ENCODE measurements at places on chromosomes 3 and 15.

DNA sequence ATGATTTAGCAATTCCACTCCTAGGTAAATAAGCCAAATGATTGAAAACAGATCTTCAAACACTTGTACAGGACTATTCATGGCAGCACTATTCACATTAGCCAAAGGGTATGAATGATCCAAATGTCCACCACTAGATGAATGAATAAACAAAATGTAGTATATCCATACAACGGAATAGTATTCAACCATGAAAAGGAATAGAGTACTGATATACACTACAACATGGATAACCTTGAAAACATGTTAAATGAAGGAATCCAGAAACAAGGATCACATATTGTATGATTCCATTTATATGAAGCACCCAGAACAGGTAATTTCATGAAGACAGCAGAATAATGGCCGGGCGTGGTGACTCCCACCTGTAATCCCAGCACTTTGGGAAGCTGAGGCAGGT, 78.2 kb upstream of the IGF1R start:
- no peak for DNase-seq

- no peak for DNase-seq
These were observed 199.6 kb downstream of the SHOX2 start for GRCh38 chr3:157906627-157907026.

DNA sequence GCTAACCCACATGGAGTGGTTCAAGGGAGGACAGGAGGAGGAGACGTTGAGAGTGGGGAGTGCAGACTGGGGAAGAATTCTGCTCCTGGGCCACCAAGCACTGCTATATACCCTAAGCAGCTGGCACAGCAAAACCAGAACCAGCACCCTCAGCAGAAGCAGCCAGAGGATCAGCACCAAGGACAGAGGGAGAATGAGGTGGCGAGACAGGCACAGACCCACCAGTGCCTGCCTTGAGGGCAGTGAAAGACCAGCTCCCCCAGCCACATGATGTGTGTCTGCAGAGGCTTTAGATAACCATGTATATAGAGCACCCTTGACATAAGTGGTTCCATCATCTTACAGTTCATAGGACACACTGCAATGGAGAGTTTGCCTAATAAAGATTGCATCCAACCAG, 319.0 kb downstream of the GABRB3 start:
- DNase-seq: no peak

DNA sequence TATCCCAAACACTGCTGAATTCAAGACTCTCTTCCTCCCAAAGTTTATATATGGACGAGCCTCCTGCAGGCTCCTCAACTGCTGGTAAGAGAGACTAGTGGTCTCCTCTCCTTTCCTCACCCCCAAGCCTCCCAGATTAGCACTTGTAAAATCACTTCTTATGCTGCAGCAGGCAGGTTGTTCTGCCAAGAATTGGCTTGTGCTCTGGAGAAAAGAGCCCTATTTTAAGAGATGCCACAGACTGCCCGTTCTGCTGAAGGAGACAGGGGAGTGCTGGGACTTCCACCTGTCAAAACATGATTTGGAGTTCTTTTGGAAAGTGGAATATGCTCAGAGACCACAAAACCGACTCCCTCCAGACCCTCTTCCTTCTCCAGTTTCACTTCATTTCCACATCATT, 230.9 kb upstream of the EIF1B start:
- no peak for DNase-seq

GRCh38 chr15:67157521-67158252, 92.3 kb downstream of the SMAD3 start:
- DNase-seq: no peak

- DNase-seq: no peak
These were observed 37.9 kb downstream of the PPCDC start for GRCh38 chr15:75061272-75061671.

DNA sequence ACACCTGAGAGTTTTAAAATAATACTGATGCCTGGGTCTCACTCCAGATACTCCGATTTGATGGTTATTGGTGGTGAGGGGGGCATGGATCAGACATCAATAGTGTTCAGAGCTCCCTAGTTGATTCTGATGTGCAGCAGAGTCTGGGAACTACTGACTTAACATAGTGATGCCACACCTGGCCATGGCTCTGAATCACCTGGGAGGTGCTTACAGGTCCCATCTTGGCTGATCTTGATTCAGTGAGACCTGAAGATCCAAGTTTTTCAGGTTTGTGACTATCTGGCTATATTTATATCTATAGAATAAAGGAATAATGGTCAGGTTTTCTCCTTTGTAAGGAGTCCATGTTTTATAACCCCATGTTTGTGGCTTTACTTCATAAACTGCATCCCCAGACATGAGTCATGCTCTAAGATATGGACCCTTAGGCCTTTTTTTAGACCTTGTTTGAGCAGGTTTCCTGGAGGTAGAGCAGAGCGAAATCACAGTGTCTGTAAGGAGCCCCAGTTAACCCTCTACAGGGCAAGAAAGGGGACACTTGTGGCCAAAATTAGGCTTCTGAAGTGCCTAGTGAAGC, 101.4 kb downstream of the LARS2 start:
- no peak for DNase-seq

GRCh38 chr3:150275941-150276340, 132.2 kb upstream of the TSC22D2 start:
- DNase-seq: no peak

DNA sequence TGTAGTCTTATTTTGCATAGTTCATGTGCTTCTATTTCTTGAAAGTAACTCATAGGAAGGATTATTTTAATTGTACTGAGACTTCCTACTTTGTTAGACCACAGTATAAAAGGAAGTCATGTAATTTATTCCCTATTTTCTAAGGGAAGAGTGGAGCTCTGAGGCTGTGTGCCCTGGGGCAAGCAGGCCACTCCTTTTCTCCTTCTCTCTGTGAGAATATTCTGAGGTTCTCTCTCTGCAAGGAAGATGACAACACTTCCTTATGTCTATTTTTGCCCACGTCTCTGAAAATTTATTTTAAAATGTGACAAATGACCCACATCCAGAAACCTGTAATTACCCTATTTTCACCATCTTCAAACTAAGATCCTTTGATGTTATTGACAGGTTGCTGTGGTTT, 11.0 kb downstream of the KCTD6 start:
- no peak for DNase-seq

DNA sequence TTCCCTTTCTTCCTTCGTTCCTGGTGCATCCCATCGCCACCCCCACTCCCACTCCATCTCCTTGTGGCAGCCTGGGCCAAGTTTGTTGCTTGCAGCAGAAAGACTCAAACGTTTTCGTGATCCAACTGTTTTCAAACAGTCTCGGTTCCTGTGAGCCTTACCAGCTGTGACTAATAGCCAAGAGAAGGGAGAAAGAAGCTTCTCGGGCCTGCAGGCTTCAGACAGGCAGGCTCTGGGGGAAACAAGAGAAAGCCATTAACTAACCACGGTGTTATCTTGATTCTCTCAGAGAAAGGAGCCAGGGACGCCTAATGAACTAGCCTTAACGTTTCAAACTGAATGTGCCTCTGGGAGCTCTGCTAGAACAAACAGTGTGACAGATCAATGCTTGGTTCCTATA, 742.0 kb downstream of the NR2F2 start:
- DNase-seq: no peak

DNA sequence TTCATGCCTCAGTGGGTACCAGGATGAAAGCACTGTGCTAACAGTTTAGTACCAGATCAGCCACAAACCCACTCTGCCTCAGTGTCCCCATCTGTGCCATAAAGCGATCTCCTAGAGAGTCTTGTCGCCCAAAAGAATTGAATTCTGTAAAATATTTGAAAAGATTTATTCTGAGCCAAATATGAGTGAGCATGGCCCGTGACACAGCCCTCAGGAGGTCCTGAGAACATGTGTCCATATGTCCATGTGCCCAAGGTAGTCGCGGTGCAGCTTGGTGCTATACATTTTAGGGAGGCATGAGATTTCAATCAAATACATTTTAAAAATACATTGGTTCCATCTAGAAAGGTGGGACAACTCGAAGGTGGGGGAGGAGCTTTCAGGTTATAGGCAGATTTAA, 15.4 kb upstream of the NOX5 start:
- no peak for DNase-seq

- no peak for DNase-seq
These were observed 695.6 kb downstream of the MCTP2 start for GRCh38 chr15:94927003-94927402.

GRCh38 chr15:31508656-31509055, 182.0 kb downstream of the KLF13 start:
- no peak for DNase-seq

DNA sequence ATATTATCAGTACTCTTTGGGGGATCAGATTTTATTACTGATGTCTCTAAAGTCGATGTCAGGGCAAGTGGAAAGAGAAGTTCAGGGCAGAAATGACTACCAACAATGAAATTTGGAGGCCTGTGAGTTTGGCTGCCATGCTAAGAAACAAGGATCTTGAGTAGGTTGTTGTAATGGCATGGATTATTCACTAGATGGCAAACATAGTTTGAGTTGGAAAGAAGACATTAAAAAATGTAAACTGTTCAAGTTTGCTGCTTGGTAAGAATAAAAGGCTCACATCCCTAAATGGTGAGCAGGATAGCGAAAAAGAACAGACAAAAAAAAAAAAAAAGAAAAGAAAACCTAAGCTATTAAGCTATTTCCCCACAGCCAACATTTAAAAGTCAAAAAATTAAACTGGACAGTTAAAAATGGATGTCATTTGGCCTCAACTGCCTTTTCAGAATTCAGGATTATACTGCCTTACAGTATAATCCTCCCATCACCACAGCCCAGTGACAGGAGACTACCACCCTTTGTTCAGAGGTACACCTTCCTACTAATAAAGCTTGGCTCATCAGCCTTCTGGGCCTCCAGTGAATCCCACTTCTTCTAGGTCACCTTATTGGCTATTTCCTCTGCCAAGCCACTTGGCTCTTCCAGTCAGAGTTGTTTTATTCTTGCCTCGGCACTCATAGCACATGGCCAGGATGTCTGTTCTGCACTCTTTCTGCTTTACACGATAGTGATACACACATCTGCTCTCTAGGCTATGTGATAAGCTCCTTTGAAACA, 163.7 kb downstream of the PLD1 start:
- DNase-seq: no peak

- no peak for DNase-seq
These were observed 10.0 kb upstream of the SMCO1 start for GRCh38 chr3:196525141-196525540.

GRCh38 chr3:195543500-195544229, 540 bp upstream of the PPP1R2 start:
- no peak for DNase-seq

- DNase-seq: no peak
These were observed 1.1 kb upstream of the BCL2L10 start for GRCh38 chr15:52113708-52114107.

- no peak for DNase-seq
These were observed 2.0 kb upstream of the IL20RB start for GRCh38 chr3:136955813-136956212.

DNA sequence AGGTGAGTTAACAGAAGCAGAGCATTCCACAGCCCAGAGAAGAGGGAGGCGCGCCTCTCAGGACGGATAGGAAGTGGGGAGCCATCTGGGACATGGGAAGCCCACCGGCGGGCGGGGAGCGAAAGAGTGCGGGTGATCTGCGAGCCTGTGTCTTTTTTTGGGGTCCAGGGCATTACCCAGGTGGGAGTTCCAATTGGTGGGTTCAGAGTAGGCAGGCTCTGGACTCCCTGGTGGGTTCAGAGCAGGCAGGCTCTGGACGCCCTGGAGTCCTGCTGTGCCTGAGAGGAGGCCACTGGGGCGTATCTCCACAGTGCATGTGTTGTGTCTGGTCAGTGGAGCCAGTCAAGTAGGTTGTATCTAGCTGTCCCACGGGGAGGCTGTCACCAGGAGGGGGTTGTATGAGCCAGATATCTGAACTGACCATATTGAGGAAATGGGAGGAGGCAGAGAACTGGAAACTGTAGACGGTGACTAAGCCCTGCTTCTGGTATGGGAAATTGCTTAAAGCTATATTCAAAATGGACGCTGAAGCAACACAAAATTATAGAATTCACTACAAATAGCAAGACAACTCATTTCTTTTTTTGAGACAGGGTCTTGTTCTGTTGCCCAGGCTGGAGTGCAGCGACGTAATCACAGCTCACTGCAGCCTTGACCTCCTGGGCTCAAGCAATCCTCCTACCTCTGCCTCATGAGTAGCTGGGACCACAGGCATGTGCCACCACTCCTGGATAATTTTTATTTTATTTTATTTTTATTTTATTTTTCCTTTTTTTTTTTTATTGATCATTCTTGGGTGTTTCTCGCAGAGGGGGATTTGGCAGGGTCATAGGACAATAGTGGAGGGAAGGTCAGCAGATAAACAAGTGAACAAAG, 34.5 kb upstream of the CHST2 start:
- DNase-seq: no peak

DNA sequence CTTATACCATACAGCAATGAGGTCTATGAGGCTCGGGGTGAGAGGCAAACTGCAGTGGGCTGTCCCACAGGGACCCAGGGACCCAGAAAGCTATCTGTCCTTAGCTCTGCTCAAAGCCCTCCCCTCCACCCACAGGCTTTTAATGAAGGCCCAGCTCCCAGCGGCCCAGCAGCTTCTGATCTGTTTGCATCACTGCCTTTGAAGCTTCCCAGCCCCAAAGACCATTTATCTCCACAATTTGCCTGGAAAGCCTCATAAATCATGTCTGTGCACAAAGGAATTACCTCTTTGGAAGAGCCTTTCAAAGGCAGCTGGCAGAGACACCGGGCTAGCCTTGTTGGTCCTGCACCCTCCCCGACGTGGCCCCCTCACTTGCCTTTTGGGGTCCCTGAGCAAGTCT, 123.9 kb downstream of the RAB11A start:
- no peak for DNase-seq

GRCh38 chr15:96629511-96629910, 299.0 kb downstream of the NR2F2 start:
- no peak for DNase-seq

- no peak for DNase-seq
These were observed 6.8 kb upstream of the ADAMTS17 start for GRCh38 chr15:100348578-100348977.
